Activated naive CD4-positive, alpha-beta T cell treated with anti-CD3 and anti-CD28 coated beads for 36 hours (primary cell): ENCODE measurements at places on chromosomes 3 and 15.
A peak's percentile ranks its signal among the peaks of the same experiment; 100 is the strongest.

DNA sequence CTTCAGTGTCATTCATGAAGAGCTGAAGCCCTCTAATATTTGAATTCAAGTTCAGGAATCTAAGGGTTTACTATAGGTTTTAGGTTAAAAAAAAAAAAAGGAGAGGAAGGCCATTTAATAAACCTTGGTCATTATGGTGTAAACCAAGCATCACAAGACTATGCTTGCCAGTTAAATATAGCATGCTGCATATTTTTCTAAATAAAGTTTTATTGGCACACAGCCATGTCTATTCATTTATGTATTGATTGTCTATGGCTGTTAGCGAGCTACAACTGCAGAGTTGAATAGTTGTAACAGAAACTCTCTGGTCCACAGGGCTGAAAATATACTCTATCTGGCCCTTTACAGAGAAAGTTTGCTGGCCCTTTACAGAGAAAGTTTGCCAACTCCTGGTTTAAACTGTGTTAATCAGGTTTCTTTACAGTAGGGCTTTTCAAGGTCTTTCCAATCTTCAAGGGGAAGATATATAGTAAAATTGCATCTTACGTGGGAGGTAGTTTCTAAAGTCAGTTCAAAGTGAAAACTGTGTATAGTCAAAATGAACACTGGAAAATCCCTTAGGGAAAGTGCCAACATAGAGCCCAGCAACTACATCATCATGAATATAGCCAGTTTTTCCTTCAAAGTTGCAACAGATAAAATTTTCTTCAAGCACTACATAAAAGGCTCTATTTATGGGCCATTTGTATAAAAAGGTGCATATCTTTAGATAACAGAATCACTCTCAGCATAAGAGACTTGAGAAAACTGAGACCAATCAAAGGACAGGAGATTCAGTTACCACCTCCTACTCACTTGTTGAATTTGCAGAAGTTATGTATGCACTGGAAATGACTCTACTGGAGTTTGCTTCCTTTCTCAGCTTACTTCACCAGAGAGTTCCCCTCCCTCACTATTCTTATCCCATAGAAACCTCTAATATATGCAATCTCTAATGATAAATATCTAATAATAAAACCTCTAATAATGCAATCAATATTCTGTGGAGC is 49.7 kb upstream of the FRMD4B start:
- no peak for DNase-seq

DNA sequence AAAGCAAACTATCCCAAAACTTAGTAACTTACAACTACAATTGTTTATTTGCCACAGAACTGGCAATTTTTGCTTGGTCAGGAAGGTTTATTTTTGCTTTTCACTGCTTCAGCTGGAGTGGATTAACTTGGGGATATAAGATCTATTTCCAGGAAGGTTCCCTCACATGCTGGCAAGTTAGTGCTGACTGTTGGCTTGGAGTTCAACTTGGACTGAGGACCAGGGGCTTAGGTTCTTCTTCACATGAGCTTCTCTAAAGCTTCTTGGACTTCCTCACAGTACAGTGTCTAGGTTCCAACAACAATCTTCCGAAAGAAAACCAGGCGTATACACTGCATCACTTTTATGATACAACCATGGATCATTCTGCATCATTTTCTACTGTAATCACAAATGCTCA is 264.4 kb downstream of the CHL1 start:
- no peak for DNase-seq

GRCh38 chr15:68258692-68259091 is 18.9 kb upstream of the FEM1B start:
- peak; percentile 68 for DNase-seq

DNA sequence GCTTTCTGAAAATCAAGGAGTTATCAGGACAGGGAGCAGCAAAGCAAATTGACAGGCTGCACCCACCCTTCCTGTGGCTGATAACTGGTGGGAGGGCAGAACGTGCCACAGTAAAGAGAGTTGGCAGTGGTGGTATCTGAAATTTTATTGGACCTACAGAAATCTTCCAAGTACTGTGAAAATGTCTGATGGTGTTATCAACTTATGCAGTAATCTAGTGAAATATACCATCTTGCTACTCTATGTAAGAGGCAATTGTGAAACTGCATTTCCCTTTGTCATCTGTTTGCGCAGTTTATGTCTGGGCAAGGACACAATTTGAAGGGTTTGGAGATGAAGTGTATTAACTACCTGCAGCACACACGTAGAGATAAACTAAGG is 1.5 kb downstream of the PLCL2 start:
- DNase-seq: peak; percentile 32

GRCh38 chr3:133575086-133575485 is 1.6 kb downstream of the CDV3 start:
- no peak for DNase-seq

DNA sequence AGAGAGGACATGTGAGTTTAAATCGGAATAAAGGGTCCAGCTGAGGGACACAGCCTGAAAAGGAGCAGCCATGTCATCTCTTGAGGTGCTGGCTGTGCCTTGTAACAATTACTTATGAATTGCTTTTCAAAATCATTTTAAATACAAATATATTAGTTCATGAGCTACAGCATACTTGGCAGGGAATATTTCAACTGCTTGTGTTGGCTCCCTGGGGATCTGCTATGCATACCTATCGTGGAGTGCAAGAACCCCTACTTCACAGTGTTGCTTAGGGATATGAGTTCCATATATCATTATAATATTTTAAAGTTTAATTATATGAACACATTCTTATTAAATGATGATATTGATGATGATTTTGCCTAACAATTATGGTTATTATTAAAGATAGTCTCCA is 19.1 kb upstream of the P2RY14 start:
- DNase-seq: no peak
